Activated T-helper 1 cell treated with anti-CD3 and anti-CD28 coated beads, Interleukin-2, amount 50 U/mL, for 16 hours (primary cell): ENCODE measurements at places on chromosomes 13 and 19.

DNA sequence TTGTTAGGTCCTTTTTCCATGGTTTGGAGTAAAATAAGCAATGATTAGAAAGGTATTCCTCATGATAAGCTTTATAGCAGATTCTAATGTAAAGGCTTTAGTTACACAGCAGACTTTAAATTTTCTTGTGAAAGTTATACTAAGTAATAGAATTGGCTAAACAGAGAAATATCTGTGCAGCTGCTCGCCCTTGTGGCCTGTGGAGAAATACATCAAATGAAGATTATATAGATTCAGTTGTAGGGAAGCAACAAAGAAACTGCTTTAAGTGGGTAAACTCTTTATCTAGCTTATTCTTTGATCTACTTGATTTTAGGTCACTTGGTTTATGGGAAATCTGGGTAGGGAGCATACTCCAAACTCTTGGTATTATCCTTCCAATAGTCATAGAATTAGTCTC is 1269.7 kb upstream of the SPRY2 start:
- no peak for DNase-seq

DNA sequence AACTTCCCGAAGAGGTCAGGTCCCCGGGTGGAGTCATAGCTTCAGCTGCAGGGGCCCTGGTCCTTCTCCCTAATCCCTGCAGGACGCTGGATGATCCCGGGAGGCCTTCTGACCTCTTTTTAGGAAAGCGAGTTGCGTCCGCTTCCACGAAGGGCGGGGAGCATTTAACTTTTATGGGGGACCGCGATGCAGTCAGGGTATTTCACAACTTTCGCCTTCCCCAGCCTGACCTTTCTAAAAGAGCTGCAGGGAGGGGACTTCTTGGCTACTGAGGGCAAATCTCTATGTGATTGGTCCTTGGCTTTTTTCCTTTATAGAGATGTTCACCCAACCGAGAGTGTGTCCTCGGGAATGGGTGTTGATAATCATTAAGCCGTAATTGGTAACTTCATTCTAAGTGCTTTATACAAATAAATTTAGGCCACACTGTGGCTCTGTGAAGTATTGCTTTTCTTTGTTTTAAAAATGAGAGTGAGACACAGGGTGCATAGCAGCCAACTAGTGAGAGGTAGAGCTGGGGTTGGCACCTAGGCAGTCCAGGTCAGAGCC is 778 bp downstream of the ZNF230 start:
- DNase-seq = no peak

DNA sequence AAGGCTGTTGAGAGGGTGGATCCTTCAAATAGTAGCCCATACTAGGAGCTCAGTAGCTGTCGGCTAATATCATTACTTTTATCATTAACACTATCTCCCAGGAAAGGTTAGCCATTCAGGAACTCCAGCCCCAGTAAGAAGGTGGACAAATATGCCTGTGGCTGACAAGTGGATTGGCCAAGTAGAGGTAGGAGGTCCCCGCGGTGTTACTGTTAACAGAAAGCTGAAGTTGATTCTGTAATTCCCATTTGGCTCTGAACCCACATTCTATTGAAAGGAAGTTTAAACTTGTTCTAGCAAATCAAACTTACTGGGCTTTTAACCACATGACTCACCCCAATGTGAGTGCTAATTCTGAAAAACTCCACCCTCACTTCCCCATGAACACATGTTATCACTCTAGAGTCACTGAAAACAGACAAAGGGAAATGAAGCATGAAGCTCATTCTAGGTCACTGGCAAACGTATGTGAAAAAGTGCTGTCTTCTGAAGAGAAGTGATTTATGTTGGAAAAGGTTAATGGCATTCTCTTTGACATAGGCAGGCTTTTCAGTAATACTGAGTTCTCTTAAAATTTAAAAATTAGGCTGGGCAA is 273.5 kb downstream of the FGF14 start:
- no peak for DNase-seq

DNA sequence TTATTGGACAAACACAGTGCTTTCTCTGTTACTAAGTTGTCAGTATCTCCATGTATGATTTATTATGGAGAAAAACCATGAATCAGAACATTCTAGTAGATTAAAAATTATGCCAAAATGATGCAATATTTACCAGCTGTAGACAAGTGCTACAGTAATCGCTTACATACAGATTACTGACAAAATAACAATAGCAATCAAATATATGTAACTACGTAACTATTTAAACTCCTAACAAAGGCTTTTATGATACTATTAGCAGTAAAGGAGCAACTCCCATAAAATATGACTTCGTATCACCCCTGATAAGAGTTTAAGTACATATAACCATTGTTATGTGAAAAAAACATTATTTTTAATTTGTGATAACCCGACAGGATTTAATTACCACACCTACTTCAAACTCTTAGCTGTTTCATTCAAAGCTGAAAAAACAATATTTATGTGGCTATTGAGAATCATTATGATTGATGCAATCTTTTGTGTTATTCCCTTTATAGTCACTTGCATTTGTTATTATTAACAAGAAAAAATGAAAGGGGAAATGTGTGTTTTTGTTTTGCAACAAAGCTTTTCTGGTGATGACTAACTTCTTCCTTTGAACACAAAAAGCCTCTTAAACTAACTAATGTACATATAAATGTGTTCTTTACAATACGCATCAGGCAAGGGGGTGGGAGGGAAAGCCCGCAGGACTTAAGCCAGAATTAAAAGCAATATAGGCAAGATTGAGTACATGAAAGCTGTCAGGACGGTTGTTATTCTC is 147.4 kb downstream of the ABCC4 start:
- DNase-seq = no peak

GRCh38 chr19:47848823-47849473 is 10.1 kb upstream of the TPRX2 start:
- DNase-seq = no peak

DNA sequence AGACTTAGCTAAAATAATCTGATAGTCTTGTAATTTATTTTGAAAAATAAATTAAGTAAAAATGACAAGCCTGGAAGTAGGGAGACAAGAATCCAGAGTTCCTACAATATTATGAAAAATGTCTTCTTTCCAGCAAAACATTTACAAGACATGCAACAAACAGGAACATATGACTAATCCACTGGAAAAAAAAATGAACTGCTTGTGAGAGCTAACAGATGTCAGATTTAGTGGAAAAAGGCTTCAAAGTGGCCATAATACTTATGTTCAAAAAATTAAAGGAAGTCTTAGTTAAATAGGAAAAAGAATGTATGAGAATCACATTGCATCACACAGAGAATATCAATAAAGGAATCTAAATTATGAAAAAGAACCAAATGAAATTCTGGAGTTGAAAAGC is 2082.0 kb upstream of the PCDH20 start:
- no peak for DNase-seq

- DNase-seq = no peak
Measured at GRCh38 chr13:30846866-30847265, 59.2 kb upstream of the MEDAG start.

- DNase-seq = no peak
Measured at GRCh38 chr19:28037186-28037585, 1175.8 kb downstream of the UQCRFS1 start.

DNA sequence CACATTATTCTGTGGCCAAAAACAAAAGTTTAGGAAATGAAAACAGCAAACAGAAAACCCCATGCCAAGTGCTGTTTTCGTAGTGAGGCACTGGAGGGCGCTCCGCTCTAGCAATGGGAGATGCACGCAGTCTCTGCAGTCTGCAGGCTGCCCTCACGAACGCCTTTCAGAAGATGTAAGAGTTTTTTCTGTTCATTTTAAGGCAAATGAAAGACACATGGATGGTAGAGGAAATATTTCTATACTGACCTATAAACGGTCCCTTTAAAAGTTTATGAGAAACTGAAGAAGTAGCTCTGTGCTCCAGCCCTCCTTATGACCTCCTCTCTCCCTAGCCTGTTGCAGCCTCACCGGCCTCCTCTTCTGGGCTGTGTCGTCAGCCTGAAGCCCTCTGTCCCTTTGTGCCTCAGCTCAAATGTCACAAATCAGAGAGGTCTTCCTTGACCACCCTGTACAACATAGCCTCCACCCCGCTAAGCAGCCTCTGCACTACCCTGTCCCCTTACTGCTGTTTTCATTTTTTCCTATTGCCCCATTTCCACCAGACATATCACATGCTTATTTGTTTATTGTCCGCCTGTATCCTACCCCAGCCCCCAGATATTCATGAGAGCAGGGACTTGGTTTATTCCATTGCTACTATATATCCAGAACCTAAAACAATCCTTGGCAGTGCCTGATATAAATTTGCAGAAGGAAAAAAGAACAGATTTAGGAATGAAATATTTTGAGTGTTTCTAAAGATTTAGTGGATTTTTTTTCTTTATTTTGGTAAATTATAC is 116.4 kb downstream of the TM9SF2 start:
- no peak for DNase-seq

- no peak for DNase-seq
Measured at GRCh38 chr19:48806818-48807589, 3.8 kb downstream of the BCAT2 start.

DNA sequence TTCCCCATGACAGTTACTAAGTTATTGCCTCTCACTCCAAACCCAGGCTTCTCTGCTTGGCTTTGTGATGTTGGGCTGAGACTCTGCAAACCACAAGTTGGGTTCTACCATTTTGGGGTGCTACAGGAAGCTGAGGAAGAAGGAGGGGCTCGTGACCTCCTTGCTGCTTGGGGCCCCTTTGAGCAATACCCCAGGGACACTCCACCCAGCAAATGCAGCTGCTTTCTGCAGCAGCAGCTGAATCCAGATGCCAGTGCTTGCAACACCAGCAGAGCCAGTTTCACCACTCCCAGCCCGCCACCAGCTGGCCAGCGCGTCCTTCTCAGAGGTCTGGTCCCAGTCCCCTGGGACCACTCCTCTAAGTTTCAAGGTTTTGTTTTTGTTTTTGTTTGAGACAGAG is 22.0 kb upstream of the UBAC2 start:
- DNase-seq = no peak

- no peak for DNase-seq
Measured at GRCh38 chr19:12785431-12786031, 5.8 kb upstream of the JUNB start.

DNA sequence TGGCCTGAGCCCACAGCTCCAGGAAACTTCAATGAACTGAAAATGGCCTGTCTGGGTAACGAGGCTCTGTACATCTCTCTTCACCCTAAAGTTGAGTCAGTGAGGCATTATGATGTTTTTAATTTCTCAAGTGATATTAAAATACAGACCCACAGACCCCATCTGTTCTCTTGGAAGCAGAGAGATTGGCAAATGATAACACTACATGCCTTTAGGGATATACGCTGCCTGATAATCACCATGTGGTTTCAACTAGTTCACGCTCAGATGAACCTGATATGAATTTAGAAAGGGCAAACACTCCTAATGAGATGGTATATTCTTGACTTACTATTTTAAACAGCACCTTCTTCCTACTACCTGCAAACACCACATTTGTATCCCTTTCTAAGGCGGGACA is 127.5 kb downstream of the RFC3 start:
- DNase-seq = no peak

- no peak for DNase-seq
Measured at GRCh38 chr13:112902669-112903068, 66.3 kb upstream of the MCF2L start.

- no peak for DNase-seq
Measured at GRCh38 chr19:17210296-17210695, 4.9 kb upstream of the USE1 start.

- DNase-seq = no peak
Measured at GRCh38 chr19:45079911-45080370, 881 bp downstream of the GEMIN7 start.

- DNase-seq = no peak
Measured at GRCh38 chr19:14023404-14024235, 4.3 kb upstream of the RLN3 start.

- no peak for DNase-seq
Measured at GRCh38 chr19:48750351-48750750, 2.1 kb downstream of the FUT1 start.

GRCh38 chr13:105342281-105342820 is 1193.1 kb downstream of the EFNB2 start:
- no peak for DNase-seq

- no peak for DNase-seq
Measured at GRCh38 chr19:2507109-2507508, 31.2 kb downstream of the GADD45B start.

- DNase-seq = no peak
Measured at GRCh38 chr13:80603351-80603750, 262.4 kb upstream of the SPRY2 start.

- DNase-seq = no peak
Measured at GRCh38 chr13:66048888-66049287, 1181.2 kb downstream of the PCDH9 start.

DNA sequence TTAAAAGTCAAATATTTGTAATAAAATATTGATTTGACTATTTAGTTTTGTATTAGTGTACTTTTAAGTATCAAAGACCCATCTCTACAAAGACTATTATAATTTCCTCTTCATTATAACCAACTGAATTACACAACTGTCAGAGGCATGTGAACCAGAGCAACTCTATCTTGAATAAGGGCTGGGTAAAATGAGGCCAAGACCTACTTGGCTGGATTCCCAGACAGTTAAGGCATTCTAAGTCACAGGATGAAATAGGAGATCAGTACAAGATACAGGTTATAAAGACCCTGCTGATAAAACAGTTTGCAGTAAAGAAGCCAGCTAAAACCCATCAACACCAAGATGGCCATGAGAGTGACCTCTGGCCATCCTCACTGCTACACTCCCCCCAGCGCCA is 36.2 kb upstream of the ATP12A start:
- DNase-seq = no peak

DNA sequence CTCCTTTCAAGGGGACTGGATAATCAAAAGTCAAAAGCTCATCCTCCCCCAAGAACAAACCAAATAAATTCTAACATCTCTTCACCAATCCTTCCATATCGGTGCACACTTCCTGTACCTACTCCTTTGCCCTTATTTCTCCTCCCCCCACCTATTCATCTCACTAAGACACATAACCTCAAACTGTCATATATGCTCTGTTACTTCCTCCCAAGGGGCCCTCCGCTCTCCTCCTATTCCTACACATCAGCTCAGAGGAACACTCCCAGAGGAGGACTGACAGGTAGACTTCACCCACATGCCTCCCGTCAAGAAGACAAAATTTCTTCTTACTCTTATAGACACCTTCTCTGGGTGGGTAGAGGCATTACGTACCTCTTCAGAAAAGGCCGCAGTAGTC is 48.1 kb downstream of the ZNF93 start:
- no peak for DNase-seq

- DNase-seq = no peak
Measured at GRCh38 chr19:11337080-11337479, 2.4 kb downstream of the RAB3D start.

DNA sequence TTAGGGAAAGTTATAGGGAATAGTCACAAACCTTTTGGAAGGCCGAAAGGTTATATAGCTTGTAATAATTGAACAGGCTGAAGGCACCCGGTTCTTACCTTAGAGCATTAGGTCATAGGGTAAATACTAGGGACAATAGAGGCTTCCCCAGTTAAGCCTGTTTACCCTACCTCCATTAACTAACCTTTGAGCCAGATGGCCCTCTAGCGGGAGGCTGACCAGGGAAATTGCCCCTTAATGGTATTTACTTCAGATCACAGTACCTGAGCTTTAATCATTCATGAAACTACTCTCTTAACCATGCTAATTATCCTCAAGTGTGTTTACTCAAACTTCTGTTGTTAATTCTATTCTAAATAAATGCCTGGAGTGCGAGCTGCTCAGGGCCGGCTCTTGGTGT is 20.4 kb upstream of the ZNF83 start:
- no peak for DNase-seq

- no peak for DNase-seq
Measured at GRCh38 chr19:7795555-7796161, 32.6 kb downstream of the CLEC4M start.

GRCh38 chr19:35066121-35066520 is 24.6 kb downstream of the HPN start:
- no peak for DNase-seq
